IMR-90 (cell line): ENCODE measurements at places on chromosomes 7 and 10. TPM values are rescaled to one million over a fixed set of nuclear protein-coding genes. Genes with fewer than 3 reads are reported as not detected.

The ZWINT gene
- total RNA-seq: 52.0 and 54.7 TPM in 2 replicates

The PRSS1 gene
- not detected in 2 replicates for total RNA-seq

The CEP41 gene
- 11.1 and 12.2 TPM in 2 replicates for total RNA-seq

The ZNF117 gene
- 2.9 and 4.4 TPM in 2 replicates for total RNA-seq

The STEAP2 gene
- 3.9 and 4.2 TPM in 2 replicates for total RNA-seq

The IKZF1 gene
- not detected in 2 replicates for total RNA-seq

The GPR15LG gene
- not detected in 2 replicates for total RNA-seq

DNA sequence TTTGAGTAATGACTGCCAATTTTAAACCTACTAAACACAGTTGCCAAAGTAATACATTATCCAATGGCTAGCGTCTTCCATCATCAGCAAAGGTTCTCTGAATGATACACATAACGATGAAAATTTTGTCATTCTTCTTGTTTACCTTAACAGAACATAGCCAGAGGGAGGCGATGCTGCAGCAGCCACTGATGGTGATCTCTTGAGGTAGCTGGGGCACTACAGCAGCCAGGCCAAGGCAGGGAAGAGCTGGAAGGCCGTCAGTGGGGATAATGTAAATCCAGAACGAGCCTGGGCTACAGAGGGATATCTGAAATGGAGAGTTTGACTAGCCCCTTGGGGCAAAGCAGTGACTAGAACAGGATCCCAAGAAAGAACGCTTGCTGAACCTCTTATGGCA lies 38.8 kb downstream of the PRPS1L1 start:
- DNase-seq: no peak

DNA sequence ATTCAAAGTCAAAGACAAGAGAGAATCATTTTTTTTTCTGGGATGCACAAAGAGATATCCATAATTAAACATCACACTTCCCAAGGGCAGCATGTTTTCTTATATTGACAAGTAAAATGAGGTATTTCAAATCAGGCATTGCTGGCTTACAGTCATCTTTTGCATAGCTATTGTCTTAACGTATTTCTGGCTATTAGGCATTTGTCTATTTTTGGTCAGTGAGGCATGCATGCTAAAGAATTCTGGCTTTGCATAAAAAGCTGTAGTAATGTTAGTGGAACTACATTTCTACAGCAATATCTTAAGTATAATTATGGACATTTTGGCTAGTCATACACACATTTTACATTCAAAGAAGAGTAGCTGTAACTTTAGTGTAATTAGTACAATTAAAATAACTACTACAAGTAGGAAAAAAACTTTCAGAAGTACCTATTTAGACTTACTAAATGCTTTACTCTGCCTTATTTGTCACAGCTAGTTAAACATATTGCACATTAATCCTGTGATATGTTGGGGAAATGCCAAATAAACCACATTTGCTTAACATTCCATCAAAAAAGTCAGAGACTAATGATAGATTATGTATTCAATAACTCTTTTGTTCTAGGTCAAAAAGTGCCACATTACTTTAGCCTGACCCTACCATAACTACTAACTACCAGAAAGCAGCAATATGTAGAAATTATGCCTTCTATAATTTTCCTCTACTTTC lies 76.4 kb downstream of the RELN start:
- DNase-seq: peak; percentile 62

DNA sequence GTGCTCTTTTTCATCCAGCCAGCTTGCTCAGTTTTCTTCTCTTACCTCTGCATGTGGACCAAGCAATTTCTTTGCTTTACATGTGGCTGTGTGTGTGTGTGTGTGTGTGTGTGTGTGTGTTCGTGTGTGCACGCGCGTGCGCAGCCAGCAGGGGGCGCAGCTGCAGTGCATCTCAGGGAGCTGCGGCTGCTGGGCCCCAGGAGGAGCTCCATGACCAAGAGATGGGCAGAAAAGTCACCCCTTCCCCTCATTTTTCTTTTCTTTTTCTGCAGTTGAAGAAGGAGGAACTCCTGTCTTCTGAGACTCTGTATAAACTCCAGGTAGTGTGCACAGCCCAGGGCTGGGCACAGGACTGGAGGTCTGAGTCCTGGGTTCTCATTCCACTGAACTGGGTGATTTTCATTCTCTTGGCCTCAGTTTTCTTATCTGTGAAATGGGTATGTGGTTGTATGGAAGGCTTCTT lies 41.8 kb downstream of the BLNK start:
- DNase-seq: peak; percentile 58

- DNase-seq: peak; percentile 95
These were observed 18.7 kb upstream of the ARHGAP12 start for GRCh38 chr10:31947144-31947926.

DNA sequence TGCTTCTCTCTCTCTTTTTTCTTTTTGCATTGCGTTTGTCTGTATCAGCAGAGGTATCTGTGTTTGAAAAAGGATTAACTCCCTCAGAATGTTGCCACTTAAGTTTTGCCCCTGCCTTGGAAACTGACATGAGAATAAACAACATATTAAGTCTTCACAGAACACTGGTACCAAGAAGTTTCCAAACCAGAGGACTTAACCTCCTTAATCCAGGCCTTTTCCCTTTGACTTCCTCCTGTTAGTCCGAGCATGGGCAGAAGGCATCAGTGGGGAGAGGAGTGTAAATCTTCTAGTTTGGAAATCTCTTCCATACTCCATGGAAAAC lies 681.4 kb downstream of the LRMDA start:
- no peak for DNase-seq

DNA sequence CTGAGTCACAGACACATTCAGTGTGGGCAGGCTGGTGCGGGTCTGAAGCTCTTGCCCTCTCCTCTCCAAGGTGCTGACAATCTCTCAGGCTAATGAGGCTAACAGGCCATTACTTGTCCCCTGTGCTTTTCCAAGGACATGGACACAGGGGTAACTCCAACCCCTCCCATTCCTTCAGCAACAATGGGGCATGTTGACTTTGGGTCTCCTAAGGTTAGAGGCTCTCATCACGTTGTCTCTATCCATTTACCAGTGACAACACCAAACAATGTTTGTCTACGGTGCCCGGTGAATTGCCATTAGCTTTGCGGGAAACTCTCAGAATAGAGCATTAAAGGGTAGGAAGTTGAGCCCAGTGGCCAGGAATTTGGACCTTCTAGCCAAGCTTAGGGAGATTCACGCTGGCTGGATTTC lies 101.6 kb upstream of the TNS3 start:
- DNase-seq: no peak

DNA sequence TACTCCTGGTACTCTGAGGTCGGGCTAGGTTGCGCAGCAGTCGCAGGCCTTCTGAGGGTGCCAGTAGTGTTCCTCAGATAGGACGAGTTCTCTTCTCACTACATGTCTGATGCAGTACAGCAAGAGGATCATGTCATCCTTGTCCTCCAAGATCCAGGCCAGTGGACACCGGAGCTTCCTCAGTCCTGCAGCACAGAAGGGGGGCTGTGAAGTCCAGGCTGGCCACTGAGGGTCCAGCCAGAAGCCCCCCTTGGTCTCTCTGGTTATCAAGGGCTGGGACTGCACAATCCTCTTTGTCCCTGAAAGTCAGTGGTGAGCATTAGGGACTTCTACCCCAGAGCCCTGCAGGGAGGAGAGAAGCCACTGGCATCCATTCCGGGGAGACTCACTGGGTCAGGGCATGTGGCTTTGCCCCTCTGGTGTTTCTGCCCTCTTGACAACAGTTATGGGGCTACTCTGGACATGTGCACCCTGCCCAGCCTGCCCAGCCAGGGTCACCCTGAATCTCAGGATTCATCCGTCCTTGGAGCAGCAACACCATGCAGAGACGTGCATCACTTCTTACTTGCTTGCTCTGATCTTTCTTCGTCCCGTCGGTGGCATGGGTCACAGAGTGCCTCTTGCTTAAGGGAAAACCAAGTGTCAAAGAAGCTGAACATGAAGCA lies 125.7 kb downstream of the ADCY1 start:
- DNase-seq: no peak

GRCh38 chr10:15748126-15748525 lies 28.4 kb upstream of the ITGA8 start:
- DNase-seq: no peak

- DNase-seq: no peak
These were observed 495 bp upstream of the SDHAF3 start for GRCh38 chr7:97117035-97117371.

GRCh38 chr10:79145517-79146470 lies 77.0 kb downstream of the ZMIZ1 start:
- no peak for DNase-seq
